Hematopoietic multipotent progenitor cell treated with erythropoietin and hydrocortisone succinate and interleukin-3 and kit ligand, for 17 days (in vitro differentiated cells): ENCODE measurements at places on chromosomes 12 and 14.

- no peak for DNase-seq
These were observed 26.9 kb downstream of the DDX47 start for GRCh38 chr12:12839873-12840579.

DNA sequence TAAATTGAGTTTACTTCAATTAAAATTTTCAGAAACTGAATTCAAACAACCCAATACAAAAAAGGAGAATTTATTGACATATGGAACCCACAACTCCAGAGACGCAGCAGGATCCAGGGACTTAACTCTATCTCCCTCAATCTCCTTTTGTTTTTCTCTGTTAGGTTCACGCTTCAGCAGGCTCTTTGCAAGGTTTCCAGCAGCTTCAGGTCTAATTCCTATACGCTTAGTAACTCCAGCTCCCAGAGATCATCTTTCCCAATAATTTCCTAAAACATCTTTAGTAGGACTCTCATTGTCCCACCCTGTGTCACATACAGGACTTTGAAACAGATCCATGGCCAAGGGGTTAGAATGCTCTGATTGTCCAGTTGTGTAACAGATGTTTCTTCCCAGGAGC is 175.2 kb downstream of the RMST start:
- no peak for DNase-seq

DNA sequence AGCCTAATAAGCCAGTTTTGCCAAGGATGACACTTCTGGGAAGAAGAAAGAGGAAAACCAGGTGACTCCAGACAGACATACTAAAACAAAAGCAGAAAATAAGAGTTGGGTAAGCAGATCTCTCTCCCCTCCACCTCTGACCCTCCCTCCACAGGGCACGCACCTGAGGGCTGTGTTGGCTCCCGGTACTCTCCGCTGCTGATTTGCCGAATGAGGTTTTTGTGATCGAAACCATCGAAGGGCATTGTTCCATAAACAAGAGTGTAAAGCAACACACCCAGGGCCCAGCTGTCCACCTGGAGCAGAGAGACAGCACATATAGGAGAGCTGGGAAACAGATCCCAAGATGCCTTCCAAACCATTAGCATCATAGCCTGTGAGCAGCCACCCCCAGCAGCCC is 68.1 kb downstream of the NUAK1 start:
- DNase-seq = no peak

DNA sequence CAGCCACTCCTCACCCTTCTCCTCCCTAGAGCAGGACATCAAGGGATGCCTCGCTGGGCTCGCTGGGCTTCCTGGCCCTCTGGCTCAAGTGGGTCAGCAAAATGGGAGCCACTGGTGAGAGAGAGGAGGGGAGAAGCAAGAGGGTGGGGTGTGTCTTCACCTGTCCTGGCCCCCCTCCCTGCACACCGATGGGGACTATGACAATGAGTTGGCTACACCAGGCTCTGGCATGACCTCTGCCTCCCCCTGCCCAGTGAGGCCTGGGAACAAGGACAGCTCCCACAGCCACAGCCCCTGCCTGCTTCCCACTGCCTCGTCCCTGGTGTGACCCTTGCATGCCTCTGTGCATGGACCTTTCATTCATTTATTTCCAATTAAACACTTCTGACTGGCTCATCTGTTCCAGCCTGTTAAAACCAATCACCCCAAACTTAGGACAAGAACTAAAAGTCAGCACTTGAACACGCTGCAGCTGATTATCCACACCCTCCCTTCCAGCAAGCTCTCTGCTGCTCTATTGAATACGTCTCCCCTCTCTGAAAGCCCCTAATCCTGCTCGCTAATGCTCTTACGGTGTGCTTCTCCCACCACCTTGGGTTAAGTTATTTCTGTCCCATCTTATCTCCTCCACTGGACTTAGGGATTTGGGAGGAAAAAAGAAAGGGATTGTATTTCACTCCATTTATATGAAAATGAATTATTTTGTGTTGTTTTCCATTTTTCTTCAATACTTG is 5.8 kb upstream of the PPP2R5C start:
- no peak for DNase-seq

DNA sequence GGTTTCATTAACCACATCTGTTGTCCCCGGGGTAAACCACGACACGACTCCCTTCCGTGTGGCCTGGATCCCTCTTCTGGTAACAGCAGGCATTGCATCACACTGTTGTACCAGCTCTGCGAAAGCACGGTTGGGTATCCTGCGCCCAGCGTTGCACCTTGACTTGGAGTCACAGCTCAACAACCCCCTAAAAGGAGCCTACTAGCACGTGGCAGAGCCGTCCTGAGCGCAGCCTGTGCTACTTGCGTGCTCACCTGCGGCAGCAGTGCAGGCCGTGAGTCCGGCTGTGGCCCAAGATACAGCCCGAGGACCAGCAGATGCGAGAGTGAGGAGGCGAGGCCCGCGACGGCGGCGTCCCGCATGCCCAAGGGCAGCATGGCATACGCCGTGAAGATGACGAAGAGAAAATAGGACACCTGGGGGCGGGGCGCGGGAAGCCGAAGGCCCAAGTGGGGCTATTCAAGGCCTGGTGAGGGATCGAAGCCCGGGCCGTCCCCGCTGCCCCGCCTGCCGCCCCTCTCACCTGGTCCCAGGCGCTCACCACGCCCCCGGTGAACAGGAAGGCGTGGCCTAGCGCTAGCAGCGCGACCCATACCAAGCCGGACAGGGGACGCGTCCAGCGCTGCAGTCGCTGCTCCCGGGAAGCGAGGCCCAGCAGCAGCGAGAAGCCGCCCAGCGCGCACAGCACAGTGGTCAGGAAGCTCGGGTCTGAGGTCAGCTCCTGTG is 2.4 kb downstream of the ADCY4 start:
- peak; percentile 64 for DNase-seq

GRCh38 chr14:77918448-77918847 is 118.5 kb downstream of the ADCK1 start:
- no peak for DNase-seq

- DNase-seq = no peak
These were observed 891 bp downstream of the RPS6KL1 start for GRCh38 chr14:74921987-74922751.

- DNase-seq = no peak
These were observed 78.0 kb upstream of the MDM1 start for GRCh38 chr12:68410018-68410660.

- DNase-seq = no peak
These were observed 193.1 kb downstream of the DICER1 start for GRCh38 chr14:94964181-94964580.

DNA sequence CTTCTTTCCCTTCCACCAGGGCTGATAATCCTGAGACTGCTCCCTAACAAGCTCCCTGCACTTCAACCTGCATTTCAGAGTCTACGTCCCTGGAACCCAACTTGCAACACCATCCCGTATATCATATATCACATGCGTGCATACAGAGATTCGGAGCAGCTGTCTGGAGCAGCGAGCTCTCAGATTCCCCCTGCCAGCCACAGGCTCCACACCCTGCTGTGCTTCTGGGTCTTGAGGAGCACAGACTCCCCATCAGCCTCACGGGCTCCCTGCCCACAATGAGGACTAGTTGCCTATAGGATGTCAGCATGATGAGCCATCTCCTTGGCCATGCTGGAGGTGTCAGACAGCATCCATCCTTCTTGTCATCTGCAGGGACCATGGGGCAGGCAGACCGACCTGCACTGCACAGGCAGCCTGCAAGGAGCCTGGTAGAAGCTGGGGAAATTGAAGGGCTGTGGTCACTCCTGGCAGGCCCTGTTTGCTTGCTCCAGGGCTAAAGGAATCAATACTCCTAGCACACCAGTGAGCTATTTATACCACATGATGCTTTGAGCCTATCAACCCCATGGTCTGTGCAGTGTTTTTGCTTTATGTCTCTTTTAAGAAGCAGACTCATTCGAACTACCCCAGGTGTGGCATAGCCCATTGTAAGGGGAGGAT is 19.6 kb upstream of the HDAC7 start:
- no peak for DNase-seq

DNA sequence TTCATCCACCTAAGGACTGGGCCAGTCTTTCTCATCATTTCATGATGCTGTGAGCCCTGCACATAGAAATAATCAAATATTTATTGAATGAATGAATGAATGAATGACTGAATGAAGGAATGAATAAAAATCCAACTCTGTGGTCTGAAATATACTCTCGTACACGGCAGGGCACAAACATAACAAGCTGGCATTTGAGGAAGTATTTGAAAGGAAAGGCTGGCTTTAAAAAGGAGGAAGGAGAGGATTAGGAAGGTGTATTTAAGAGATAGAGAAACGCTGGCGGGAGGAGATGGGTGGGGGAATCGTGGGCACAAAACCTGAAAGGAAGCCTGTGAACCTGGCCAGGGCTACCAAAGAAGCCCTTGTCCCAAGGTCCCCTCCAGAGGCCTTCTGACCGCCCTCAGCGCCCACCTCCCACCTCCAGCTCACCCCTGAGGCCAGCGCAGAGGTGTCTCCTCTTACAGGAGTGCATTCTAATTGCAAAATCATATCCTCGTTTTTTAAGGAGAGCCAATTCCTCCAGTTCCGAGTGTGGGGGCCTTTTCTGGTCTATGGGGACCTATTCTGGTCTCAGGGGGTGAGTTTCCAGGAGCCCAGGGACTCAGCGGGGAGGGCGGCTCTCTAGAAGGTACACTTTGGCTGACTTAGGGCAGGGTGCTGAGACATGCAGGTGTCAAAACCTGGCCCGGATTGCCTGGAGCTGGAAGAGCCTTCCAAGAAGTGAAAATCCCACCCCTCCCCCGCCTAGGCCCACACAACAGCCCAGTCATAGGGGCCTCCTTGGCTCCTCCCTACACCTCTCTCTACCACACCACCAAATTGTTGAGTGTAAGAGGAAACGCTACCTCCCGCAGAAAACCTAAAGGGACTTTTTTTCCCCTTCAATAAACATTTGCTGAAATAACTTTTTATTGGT is 8.7 kb upstream of the JDP2 start:
- DNase-seq = no peak

DNA sequence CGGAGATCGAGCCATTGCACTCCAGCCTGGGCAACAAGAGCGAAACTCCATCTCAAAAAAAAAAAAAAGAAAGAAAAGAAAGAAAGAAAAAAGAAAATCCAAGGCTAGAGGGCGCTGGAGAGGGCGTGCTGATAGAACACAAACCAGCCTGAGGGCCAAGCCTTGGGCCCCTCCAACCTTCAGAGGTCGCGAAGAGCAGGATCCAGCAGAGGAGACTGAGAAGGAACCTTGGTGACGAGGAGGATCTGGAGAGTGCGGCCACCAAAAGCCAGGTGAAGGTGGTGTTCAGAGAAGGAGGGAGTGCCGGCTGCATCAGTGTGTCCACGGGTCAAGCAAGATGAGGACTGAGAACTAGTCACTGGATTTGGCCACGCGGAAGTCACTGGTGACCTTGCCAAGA is 4.1 kb upstream of the DYNC1H1 start:
- no peak for DNase-seq

- no peak for DNase-seq
These were observed 76.4 kb downstream of the FGD4 start for GRCh38 chr12:32475724-32476123.

- no peak for DNase-seq
These were observed 117.1 kb downstream of the PRKCH start for GRCh38 chr14:61438497-61438859.

DNA sequence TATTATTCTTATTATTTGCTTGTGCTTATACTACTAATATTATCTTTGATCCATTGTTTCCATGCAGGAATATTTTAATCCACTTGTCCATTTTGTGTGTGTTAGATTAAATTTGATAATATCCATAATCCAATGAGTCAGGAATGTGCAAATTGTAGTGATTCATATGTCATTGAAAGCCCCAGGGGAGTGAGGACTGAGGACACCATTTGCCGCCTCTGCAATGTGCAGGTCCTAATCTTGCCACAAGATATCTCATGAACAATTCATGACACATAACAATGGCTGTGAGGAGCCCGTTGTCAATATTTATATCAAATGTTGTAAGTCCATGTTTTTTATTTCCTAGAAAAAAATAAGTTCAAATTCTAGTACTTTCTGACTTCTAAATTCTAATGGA is 250.5 kb downstream of the ZFP36L1 start:
- no peak for DNase-seq

GRCh38 chr14:103016594-103016993 is 40.8 kb downstream of the CDC42BPB start:
- DNase-seq = no peak

GRCh38 chr12:93894391-93895088 is 217.4 kb downstream of the CRADD start:
- no peak for DNase-seq

GRCh38 chr12:96098631-96099030 is 63.2 kb upstream of the LTA4H start:
- DNase-seq = no peak

DNA sequence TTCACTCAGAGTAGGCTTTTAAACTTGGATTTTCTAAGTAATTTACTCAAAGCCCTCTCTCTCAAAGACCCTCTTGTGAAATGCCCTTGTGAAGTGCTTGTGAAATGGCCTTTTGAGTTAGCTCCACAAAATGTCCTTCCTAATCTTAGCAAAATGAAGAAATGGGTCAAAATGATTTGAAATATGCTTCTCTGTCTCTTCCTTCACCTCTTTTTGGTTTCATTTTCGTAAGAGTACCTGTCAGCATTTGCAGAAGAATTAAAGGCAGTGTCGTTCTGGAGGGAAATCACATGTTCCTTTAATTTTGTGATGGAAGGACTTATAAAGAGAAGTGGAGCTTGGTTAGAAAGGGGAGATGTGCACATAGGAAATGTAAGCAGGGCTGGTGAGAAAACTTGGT is 93.7 kb downstream of the HMGA2 start:
- no peak for DNase-seq

DNA sequence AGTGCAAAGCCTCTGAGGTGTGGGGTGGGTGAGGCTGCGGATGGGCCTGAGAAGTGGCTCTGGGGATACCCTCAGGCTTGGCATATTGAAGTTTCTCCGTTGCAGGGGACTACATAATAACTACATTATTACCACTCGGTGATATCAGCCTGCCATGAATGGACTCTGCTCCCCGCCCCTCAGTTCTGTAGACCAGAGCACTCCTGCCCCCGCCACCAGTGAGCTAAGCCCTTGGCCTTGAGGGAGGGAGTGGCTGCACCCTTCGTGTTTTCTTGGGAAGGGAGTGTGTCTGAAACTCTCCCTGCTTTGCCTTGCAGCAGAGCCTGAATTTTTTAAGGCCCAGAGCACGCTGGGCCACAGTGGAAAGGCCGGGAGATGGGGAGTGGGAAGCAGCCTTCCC is 1.7 kb downstream of the ORAI1 start:
- no peak for DNase-seq

- no peak for DNase-seq
These were observed 117.6 kb downstream of the PRKD1 start for GRCh38 chr14:29810064-29810463.
